ENCODE measurements at places on chromosomes 6 and 20.

GRCh38 chr6:149060300-149060984, 257.1 kb upstream of the TAB2 start:
- DNase-seq: peak; percentile 47

GRCh38 chr6:156598071-156598854, 178.9 kb upstream of the ARID1B start:
- DNase-seq: no peak

- DNase-seq: no peak
These were observed 81.4 kb upstream of the ARID1B start for GRCh38 chr6:156695742-156696141.

DNA sequence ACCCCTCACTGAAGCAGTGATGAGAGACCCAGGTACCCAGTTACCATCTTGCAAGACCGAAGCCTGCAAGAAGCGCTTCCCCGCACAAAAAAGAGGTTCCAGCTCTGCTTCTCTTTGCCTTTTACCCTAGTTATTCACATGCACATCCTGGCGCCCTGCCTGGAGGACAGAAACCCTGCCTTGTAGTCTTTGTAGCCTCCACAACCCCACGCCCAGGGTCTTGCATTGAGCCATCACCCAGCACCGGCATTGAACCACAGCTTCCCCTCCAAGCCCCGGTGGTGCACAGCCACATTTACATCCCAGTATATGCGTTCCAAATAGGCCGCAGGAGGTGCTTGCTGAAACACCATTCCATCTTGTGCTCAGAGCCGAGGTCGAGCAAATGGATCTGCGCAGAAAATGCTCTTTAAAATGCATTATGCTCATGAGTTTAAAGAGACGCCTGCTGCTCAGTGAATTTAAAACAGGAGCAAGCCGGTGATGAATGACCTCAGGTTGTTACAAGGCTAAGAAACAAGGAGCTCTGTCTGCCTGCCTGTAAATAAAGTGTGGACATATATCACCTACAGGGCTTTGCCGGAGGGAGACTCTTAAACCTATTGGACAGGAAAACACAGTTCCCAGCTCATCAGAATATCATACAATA, 61.7 kb downstream of the GNAS-AS1 start:
- DNase-seq: no peak

GRCh38 chr6:148242180-148242579, 100.5 kb upstream of the SASH1 start:
- DNase-seq: no peak

GRCh38 chr6:67629258-67629657, 1005.8 kb upstream of the ADGRB3 start:
- DNase-seq: no peak

DNA sequence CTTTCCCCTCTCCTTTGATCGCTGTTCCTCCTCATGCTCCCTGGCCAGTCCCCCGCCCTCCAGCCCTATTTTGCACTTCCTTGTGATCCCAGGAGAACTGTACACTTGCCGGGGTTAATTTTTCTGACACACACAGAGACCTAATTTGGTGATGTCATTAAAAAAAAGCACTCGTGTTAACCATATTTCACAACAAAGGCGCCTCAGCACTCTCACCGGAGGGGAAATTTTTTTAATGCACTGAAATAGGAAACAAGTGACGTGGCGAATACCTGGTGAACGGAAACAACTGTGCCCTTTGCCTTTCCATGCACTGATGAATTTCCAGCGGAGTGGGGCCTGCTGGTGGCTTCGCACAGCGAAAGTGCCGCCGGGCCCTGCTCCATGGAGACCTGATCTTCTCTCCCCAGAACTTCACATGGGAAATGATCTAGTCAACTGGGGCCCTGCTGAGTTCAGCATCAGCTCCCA, 53.9 kb upstream of the TAGAP start:
- DNase-seq: peak; percentile 81

- no peak for DNase-seq
These were observed 38.0 kb upstream of the MDGA1 start for GRCh38 chr6:37735722-37736121.

DNA sequence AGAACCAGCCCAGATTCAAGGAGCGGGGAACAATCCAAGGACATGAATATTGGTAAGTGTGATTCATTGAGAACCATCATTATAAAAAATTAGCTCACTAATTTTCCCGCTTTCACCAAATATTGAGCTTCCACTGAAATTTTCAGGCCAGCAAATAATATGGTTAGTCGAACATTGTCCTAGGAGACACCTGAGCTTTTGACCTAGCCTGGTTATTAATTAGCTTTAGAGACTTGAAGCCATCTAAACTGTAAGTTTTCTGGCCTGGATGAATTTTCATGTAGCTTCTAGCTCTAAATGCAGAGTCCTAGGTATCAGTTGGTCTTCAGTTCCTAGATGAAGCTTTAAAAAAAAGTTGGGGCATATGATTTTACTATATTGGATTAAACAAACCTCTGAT, 17.1 kb upstream of the RALGAPA2 start:
- no peak for DNase-seq

GRCh38 chr6:2658788-2659187, 91.9 kb downstream of the MYLK4 start:
- no peak for DNase-seq

GRCh38 chr6:148550569-148550968, 196.3 kb upstream of the UST start:
- no peak for DNase-seq

DNA sequence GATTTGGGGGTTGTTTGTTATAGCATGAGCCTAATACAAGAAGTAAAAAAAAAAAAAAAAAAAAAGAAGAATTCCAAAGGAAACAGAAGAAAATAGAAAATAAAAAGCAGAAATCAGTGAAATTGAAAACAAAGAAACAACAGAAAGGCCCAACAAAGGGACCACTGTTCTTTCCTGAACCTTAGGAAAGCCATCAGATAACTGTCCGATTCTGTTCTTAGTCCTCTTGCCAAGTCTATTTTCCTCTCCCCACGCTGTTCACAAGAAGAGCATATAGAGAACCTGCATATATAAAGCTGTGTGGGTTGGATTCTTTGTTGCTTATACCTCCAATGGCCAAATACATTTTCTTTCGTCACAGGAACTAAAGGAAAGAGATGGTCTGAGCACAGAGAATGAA, 38.0 kb upstream of the IPCEF1 start:
- no peak for DNase-seq

GRCh38 chr6:65126667-65127066, 580.4 kb downstream of the EYS start:
- DNase-seq: no peak

GRCh38 chr20:21129861-21130260, 4.0 kb downstream of the KIZ start:
- no peak for DNase-seq

DNA sequence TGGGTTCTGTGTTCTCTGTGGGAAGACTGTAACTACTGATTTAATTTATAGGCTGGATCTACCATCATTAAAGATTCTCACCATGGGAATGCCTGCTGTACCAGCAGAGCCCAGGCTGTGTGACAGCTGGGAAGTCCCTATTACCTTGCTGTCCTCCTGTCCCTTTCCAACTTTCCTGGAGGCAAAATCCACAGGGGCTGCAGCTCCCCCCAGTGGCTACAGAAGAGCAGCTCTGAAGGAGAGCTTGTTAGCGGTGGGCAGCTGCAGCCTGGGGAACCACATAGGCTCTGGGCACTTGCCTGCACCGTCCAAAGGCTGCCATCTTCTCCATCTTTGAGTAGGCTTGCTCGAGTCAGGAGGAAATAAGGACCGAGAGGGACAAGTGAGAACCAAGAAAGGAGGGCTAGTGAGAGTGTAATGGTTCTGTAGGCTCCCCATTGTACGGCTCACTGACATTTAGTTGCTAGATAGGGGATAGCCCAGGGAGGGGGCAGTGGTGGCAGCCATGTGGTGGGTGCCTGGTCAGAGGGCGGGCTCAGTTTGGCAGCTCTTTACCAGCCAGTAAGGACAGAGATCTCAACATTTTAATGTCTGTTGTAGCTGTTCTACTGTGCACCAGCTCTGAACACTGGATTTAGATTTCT, 155.1 kb upstream of the MLIP start:
- DNase-seq: no peak

DNA sequence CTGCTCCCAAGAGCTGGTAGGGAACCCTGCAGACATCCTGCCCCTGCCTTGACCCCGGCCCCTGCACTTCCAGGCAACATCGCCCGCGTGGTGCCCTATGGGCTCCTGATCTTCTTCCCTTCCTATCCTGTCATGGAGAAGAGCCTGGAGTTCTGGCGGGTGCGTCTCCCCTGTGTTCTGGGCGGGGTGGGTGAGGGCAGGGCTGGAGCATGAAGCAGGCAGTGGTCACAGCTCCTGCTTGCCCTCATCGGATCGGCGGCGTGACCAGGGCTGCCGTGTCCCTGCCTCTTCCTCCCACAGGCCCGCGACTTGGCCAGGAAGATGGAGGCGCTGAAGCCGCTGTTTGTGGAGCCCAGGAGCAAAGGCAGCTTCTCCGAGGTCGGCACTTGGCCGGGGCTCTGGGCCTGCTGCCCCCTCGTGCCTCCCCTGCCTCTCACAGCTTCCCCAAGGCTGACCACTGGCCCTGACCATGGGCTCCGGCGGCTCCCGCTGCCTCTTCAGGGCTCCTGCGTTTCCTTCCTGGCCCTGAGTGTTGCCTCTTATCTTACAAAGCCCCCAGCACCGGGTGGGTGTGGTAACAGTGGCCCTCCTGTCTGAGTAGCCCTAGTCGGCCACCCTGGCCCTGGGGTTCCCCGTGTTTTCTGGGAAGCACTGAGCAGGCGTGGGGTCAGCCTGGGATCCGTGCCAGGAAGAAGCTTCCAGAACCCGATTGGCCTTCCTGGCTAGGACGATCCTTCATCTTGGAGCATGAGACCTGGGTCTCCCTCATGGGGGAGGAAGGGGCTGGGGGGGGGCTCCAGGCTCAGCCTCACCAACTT, 8.0 kb upstream of the TNFRSF6B start:
- no peak for DNase-seq

- DNase-seq: no peak
These were observed 46.4 kb upstream of the CST5 start for GRCh38 chr20:23925789-23926525.

GRCh38 chr6:7960848-7961247, 50.3 kb upstream of the TXNDC5 start:
- DNase-seq: no peak
